OCI-LY7 (cell line): ENCODE measurements at places on chromosomes 2 and 18. TPM values are rescaled to one million over a fixed set of nuclear protein-coding genes. Genes with fewer than 3 reads are reported as not detected.

DSG1 gene
- not detected in 2 replicates for total RNA-seq

TEKT4 gene
- not detected in 2 replicates for total RNA-seq

RAMP1 gene
- 0.42 TPM in 1 of 2 replicates, not detected in the other for total RNA-seq

APOB gene
- total RNA-seq: not detected in 2 replicates

GRCh38 chr2:215796140-215796855 is 217.1 kb downstream of the MREG start:
- no peak for DNase-seq

DNA sequence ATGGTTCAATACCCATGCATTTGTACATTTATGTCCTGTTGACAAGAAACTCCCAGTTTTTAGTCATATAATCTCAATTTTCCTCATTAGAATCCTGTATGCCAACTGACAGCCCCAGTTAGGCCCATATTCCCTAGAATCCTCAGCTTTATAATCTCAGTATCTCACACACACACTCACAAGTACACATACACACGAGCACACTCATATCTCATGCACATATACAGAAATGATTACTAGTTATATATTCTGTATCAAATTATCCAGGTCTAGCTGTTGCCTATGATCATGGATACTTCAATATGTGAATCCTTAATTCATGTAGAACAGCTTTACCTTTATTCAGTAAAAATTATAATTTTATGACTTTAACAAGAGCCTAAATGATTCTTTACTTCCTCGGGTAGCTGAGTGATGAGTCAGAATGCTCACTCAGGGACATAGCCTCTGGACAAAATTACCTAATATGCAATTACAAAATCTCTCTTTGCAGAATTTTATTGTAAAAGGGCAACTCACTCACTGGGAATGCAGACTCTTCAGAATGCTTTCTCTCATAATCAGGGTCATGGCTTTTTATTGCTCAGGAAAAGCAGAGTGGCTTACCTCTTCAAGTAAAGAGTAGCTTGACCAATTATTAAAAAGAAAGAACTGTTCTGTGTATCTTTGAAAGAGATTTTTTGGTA is 193.6 kb upstream of the PIK3C3 start:
- no peak for DNase-seq

DNA sequence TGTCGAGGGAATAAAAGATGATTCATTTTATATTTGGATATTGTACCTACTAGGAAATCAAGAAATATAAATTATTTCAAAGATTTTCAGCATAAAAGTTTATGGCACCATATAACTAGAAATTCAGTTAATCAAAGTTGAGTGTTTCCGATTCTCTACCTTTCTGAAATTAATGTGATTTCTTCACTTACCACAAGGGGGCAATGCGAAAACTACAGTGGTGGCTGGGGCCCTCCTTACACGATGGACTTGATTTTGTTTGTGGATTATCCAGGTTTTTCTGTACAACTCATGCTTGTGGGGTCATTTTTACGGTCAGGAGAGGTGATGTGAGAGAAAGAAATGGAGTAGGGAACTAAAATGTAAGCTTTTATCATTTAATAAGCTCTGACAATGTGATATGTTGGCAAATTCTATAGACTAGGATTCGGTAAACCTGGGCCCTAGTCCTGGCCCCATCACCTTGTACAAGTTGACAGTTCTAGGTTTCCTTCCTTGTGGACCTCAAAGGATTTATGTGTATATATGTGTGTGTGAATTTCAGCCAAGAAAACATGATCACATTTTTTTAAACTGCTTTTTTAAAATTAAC is 47.6 kb downstream of the G6PC2 start:
- peak; percentile 26 for DNase-seq

GRCh38 chr2:135743860-135744259 is 2.2 kb downstream of the UBXN4 start:
- no peak for DNase-seq

- no peak for DNase-seq
These were observed 56.2 kb downstream of the ARHGEF33 start for GRCh38 chr2:38945911-38946310.

DNA sequence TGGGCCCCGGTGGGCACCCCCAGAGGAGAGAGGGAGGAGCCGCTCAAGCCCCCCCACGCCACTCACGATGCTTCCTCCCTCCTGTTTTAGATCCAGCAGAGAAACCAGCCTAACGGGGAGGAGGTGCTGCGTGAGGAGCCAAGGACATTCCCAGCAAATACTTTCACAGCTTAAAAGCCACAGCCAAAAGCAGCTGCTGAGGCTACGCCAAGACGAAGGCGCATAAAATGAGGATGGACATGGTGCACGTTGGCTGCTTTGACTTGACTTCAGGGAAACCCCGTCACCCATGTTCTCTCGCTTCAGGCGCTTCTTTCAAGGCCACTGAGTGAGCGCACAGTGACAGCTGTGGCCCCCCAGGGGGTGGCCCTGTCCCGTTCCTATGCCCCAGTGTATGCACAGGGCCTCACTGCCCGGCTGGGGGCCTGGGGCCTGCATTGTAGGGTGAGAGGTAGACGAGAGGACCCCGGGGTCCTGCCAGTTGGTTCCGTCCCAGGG is 72.1 kb upstream of the PXDN start:
- DNase-seq: no peak

DNA sequence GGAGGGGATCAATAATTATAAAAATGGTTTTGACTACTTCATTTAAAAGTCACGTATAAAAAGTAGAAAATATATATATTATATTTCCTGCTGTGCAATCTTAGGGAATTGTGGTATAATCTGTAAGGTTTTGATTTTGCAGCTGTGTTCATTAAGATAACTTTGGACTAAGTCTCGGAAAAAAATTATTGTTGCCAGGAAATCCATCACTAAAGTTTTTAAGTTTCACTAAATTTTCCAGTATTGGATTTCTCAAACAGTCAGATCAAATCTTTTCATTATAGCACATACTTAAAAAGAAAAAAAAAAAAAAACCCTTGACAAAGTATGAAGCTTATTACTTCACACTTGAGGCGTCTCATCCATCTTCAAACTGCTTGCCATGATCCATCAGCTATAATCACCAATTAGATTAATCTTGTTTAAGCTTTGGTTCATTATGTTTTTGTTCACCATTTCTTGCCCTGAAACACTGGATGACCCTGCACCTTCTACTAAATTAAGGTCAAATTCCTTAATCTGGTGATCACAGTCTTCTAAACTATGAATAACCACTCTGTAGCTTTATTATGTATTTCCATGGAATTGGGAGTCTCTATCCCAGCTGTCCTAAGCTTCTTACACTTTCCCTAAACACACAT is 326.6 kb upstream of the COL3A1 start:
- no peak for DNase-seq

GRCh38 chr18:35026407-35027061 is 14.7 kb upstream of the MAPRE2 start:
- peak; percentile 35 for DNase-seq
